ENCODE measurements at places on chromosomes 5 and 9. TPM values are rescaled to one million over a fixed set of nuclear protein-coding genes. Genes with fewer than 3 reads are reported as not detected.

BAAT gene
- 0.07 TPM for total RNA-seq

MLANA gene
- total RNA-seq = not detected

C7 gene
- not detected for total RNA-seq

ASTN2 gene
- 4.1 TPM for total RNA-seq

OR1Q1 gene
- not detected for total RNA-seq

AP3B1 gene
- 52.3 TPM for total RNA-seq

ZBTB26 gene
- total RNA-seq = 9.6 TPM

CARTPT gene
- total RNA-seq = not detected

TEK gene
- total RNA-seq = not detected

TAF11L5 gene
- total RNA-seq = not detected

SLC23A1 gene
- total RNA-seq = 0.77 TPM

FGF1 gene
- not detected for total RNA-seq

SIL1 gene
- 9.4 TPM for total RNA-seq

SLC9A3 gene
- total RNA-seq = 2.2 TPM

All from activated CD4-positive, alpha-beta T cell treated with anti-CD3 and anti-CD28 coated beads, Interleukin-2, amount 10 ng/mL, durations not matched to agents 7 days and 5 days (primary cell).